ENCODE measurements at places on chromosomes 3 and 15. TPM values are rescaled to one million over a fixed set of nuclear protein-coding genes. Genes with fewer than 3 reads are reported as not detected.
A peak's percentile ranks its signal among the peaks of the same experiment; 100 is the strongest.

Gene GOLGA8Q
- total RNA-seq, result not detected

Gene SEMA3B
- total RNA-seq, result 0.52 TPM

Gene HRG
- total RNA-seq, result not detected

Gene ARGFX
- total RNA-seq, result not detected

Gene NR2F2
- total RNA-seq, result 0.24 TPM

Gene CHD2
- total RNA-seq, result 59.7 TPM

Gene P4HTM
- 26.3 TPM for total RNA-seq

Gene INO80
- 42.0 TPM for total RNA-seq

Gene WDR93
- not detected for total RNA-seq

Gene SERINC4
- total RNA-seq, result 0.08 TPM

Gene SHQ1
- total RNA-seq, result 39.2 TPM

Gene GOLGA6L9
- total RNA-seq, result 1.6 TPM

Gene NMNAT3
- total RNA-seq, result 2.3 TPM

GRCh38 chr3:100761211-100761942, 52.1 kb downstream of the TFG start:
- no peak for DNase-seq

DNA sequence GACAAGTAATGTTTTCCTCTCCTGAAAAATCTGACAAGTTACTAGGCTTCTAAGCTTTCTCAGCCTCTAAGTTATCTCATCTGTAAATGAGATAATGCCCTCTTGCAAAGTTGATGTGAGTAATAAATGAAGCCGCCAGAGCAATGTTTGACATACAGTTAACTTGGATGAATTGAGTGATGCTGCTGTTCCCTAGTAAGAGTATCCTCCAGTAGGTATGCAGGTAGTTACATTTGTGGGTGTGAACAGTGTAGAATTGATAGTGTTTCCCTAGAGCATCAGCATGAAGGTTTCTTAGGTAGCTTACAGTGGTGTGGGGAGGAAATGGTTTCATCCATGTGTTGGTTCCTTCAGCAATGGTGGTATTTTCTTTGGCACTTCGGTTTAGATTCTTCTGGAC, 3.4 kb downstream of the ATP2C1 start:
- no peak for DNase-seq

GRCh38 chr3:125644036-125645005, 49.0 kb upstream of the OSBPL11 start:
- DNase-seq, result no peak

GRCh38 chr3:149291178-149291577, 42.3 kb downstream of the TM4SF18 start:
- no peak for DNase-seq

DNA sequence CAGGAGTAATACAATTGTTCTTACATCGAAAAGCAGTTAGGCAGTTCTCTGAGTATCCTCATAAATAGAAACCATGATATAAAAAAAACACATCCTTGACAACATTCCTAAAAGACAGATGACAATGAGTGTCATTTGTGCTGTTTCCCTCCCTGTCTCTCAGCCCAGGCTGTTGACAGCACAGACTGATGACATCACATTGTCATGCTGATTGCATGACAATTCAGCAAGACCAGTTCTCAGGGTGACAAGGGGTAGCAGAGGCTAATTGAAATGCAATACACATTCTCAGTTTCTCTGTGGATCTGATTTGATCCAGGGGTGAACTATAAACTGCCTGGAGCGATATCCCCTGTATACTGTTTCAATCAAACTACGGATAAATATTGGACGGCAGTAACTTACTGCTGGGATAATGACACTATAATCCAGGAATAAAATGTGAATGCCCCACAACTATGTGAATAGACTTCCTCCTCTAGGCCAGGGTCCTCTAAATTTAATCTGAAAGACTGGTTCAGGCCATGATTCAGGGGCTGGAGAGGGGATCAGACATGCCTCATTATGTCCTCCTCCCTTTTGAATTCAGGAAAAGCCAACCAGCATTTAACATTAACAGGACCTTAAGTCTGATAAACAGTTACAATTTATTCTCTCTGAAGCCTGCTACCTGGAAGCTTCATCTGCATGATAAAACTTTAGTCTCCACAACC, 16.7 kb upstream of the EIF1B start:
- no peak for DNase-seq

DNA sequence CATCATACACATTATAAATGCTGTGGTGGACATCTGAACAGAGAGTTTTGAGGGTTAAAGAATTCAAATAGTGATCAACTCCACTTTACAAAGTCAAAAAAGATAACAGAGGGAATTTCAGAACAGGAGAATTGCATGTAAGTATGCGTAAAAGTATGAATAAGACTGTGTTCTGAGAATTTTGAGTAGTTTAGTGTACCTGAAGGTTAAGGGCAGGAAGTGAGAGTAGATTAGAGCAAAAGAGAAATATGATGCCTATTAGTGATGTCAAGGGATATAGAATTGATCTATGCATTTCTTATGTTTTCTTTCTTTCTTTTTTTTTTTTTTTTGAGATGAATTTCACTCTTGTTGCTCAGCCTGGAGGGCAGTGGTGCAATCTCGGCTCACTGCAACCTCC, 53.1 kb downstream of the TP63 start:
- no peak for DNase-seq

GRCh38 chr3:126508564-126508964, 9.0 kb downstream of the UROC1 start:
- DNase-seq, result no peak

DNA sequence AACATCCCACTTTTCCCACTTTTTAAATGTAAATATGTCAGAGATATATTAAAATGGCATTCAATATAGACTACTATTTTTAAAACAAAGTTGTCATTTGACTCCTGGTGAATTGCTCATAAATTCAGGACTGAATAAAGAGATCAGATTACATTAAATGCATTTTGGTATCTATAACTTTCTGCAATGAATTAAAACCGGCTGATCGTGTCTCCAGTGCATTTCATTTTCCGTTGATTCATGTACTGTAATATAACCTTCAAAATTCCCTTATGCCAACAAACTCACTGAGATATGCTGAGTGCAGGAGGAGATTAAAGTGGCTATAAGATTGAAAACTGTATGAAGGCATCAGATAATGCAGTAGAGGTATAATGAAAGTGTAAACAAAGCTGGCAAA, 361.1 kb upstream of the CDIN1 start:
- DNase-seq, result no peak

DNA sequence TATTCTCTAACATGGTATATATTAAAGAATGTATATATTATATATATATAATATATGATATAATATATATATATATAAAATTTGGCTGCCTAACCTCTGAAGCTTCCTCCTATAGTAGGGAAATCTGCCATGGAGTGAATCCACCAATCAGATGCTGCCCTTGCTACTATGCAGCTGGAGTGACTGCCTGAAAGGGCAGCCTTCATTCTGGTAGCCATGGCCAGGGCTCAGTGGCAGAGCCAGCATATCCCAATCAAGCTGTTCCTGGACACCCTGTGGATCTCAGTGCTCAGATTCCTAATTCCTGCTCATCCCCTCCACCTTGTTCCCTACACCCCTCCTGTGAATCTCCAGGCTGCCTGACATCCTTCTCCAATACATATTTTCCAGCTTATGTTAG, 2.2 kb upstream of the SH3GL3 start:
- DNase-seq, result no peak

GRCh38 chr3:11878837-11879236, 32.2 kb upstream of the TAMM41 start:
- DNase-seq, result no peak

DNA sequence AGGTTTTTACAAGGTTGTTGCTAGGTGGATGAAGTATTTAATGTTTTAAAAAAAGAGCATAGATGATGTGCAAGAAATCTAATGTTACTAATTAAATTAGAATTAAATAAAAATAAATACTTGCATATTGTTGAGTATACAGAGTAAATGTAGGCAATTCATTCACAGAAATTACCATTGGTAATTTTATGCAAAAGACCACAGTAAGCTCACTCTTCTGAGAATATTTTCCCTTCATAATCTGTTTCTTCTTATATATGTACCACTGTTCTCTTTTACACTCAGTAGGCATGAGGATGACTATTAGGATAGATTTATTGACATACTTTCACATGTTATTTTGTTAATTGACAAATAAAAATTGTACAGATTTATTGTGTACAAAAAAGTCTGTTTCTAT, 681.2 kb upstream of the NECTIN3 start:
- no peak for DNase-seq

DNA sequence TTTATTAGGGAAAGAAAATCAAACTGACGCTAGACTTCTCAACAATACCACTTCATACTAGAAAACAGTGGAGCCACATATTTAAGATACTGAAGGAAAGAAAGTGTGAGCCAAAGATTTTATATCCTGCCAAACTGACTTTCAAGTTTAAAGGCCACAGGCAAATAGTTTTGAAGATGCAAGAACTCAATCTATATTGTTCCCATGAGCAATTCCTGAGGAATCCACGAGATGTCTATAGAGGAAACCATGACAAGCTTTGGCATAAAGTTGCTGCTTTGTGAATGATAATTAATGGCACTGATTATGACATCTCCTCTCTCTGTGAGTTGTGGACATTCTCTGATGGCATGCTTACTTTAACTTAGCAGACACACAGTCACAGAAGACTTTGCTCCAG, 276.1 kb upstream of the GOLGA6L4 start:
- no peak for DNase-seq

- peak; percentile 53 for DNase-seq
Measured at GRCh38 chr3:194070634-194071409, 65.1 kb upstream of the HES1 start.

GRCh38 chr3:45007091-45007490, 19.0 kb upstream of the CLEC3B start:
- DNase-seq, result no peak

DNA sequence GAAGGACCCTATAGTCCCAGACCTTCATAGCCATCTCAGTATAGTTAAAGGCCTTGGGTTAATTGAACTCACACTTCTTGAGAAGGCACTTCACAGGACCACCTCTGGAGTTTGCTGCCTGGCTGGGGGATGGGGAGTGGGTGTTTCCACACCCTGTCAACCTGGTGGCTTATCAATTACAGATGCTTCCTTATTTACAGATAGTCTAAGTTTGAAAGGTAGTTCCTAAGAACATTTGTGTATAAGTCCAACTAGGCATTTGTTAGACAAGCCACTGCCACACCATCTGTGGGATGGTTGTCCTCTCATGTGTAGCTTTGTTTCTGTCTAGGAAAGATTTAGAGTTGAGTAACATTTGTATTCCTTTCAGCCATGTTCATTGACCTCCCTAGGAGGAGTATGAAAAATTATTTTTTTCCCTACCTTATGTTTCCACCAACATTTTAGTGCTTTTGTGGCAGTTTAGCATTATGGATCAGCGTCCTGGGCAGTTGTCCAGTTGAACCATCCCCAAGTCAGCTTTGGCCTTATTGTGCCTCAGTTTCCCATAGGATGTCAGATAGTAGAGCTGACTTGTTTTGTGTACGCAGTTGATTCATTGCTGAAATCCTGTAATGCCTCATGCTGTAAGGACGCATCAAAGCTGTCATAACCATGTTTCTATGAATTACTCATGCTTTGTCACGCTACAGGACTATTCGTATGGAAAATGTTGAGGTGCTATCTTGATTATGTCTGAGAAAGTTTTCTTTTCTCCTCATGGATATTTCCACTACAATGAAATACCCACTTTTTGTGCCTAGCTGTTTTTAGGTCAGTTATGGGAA, 21.2 kb upstream of the SIAH2 start:
- no peak for DNase-seq

- DNase-seq, result no peak
Measured at GRCh38 chr15:32105258-32106241, 75.2 kb downstream of the CHRNA7 start.

DNA sequence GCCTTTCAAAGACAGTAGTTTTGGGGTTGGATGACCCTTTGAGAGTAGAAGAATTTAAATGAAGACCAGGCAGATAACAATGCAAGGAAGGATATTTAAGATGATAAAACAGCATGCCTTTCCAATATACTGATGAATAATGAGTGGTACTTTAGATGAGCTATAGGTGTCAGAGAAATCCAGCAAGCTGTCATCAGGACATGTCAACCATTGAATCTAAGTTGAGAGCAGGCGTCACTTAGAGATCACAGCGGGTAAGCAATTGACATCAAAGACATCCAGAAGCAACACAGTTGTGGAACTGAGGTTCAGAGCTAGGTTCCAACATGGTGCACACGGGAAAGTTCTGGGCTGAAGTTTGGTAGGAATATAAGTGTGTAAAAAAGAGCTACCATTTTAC, 25.0 kb downstream of the CCDC54 start:
- no peak for DNase-seq

GRCh38 chr3:48798998-48799397, 48.7 kb downstream of the PRKAR2A start:
- no peak for DNase-seq

- no peak for DNase-seq
Measured at GRCh38 chr3:39000008-39000450, 51.7 kb downstream of the SCN11A start.

DNA sequence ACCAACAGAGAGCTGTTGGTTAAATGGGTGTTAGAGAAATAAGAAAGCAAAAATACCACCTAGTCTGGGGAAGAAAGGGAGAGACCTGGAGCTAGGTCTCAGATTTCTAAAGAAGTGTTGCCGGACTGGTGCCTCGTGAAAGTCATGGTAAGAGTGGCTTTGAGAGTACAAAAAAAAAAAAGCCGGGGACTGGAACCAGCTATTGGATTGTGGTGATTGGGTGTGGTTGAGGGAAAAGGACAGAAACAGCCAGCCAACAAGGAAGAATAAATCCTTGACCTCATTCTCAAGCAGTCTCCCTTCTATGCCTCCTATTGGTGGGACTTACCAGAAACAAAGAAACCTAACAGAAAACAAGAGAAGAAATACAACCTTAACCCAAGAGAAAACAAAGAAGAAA, 346.4 kb upstream of the KCNMB2 start:
- no peak for DNase-seq

DNA sequence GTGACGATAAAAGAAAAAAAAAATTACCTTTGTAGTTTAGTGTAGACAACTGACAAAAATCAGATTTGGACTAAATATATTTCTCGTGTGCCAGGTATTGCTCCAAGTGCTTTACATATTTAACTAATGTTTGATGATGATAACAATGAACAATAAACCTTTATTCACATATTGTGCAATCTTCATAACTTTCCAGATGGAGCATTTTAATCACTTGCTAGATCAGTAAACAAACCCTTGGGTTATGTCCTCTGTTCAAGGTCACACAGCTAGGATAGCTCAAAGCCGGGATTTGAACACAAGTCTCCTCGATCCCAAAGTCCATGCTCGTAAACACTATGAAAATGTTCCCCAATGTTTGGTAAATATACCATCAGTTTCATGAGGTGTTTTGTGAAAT, 14.5 kb downstream of the NCEH1 start:
- no peak for DNase-seq

DNA sequence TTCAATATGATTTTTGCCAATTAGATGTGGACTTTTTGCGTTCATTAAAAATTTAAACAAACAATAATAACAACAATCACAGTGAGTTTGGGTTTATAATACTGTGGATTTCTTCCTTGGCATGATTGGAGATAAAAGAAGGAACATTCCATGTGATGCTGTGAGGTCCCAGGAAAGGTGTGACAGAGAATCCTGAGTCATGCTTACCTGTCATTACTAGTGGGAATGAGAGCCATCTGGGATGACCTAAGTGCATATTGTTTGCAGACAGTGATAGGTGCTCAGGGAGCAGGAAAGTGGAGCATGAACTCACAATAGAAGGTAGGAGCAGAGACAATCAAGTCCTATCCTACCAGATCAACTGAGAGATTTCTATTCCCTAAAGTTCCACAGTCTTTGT, 766.5 kb upstream of the CFAP20DC start:
- DNase-seq, result no peak

- no peak for DNase-seq
Measured at GRCh38 chr3:139836698-139837464, 98.1 kb upstream of the CLSTN2 start.

- no peak for DNase-seq
Measured at GRCh38 chr3:38054499-38055001, 15.5 kb downstream of the DLEC1 start.

Measured in activated T-cell treated with anti-CD3 and anti-CD28 coated beads, Interleukin-2, amount 50 U/mL, for 4 hours (primary cell).